ENCODE measurements at places on chromosomes 1 and 21.

GRCh38 chr1:113732802-113733201 is 26.5 kb downstream of the PHTF1 start:
- DNase-seq = no peak

DNA sequence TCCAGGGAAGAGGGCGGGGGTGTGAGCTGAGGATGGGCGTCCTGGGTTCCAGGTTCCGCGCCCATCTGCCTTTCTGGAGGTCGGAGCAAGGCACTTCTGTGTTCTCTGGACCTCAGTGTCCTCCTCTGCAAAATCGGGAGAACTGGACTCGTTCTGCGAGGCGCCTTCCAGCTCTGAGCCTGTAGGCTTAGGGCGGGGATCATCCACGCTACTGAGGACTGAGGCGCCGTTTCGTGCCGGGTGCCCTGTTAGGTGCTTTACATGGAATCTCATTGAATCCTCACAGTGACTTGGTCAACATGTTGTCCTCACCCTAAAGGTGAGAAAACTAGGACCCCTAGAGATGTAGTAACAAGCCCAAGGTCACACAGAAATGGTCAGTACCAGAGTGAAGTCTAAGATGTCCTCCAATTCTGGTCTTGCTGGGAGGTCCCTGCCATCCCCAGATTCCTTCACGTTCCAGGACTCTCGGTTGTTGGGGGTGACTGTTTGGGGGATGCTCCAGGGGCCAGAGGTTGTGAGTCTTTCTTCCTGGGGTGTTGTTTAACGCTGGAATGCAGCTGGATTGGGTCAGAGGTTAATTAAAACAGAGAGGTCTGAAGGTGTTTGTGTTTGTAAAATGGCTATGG is 677 bp downstream of the PRKAA2 start:
- DNase-seq = no peak

GRCh38 chr1:219489636-219490035 is 123.3 kb downstream of the ZC3H11B start:
- no peak for DNase-seq

DNA sequence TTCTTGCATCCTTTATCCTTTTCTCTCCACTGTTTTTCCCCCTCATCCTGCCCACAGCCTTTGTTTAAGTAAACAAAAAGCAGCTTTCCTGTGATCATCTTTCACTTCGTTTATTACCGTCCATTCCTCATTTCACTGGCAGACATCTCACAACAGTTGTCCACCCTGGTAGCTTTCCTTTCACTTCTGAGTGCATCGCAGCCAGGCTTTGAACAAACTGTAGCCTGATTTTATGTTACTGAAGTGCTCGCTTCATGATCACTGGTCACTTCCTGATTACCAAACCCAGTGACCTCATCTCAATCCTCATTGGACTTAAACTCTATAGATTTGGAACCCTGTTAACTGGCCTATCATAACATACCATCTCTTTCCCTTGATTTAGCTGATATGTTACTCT is 67.7 kb downstream of the SDCCAG8 start:
- DNase-seq = no peak

GRCh38 chr1:214324896-214325800 is 44.2 kb downstream of the SMYD2 start:
- DNase-seq = no peak

DNA sequence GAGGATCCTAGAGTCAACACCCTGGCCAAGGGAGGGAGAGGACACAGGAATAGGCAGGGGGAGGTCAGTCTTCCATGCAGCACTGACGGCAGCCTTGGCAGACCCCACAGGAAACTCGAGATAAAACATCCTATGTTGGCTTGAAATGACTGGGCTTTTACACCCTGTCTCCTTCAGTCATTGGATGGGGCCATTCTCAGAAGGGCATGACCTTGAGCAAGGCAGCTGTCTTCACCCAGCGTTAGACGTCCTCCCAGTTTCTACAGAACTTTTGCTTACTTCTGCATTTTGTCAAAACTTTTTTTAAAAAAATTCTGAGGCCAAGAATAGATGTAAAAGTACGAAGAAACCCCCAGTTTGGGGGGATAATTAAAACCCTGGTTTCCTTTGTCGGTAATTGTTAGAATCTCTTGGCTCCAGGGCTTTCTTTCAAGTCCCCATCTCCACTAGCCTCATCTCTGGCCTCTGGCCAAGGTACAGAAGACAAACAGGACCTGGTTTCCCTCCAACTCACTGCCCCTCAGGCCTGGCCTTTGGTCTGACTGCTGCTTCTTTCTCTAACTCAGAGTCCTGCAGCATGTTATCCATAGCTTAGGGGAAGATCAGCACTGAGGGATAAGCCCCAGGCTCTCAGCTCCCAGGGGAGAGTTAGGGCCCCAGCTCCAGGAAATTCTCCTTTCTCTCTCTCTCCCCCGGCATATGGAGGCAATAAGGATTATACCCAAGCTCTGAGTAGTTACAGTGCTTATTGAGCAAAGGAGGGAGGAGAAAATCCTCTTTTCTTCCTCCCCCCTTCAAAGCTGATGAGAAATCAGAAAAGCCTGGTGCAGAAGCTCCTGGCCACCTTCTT is 51.6 kb upstream of the KCND3 start:
- no peak for DNase-seq

DNA sequence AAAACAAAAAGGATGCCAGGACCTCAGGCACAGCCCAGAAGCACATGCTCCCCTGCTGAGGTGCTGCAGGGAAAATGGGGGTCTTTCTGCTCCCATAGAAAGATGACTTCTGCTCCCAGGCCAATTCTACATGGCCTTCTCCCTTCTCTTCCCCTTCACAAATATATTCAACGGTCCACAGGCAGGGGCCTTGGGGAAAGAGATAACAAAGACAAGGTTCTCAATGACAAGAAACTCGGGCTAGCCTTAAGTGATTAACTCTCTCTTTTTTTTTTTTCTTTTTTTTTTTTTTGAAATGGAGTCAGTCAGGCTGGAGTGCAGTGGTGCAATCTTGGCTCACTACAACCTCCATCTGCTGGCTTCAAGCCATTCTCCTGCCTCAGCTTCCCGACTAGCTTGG is 54.2 kb downstream of the H3-3A start:
- DNase-seq = no peak

- DNase-seq = no peak
Measured at GRCh38 chr1:56867491-56867890, 12.9 kb downstream of the C8A start.

DNA sequence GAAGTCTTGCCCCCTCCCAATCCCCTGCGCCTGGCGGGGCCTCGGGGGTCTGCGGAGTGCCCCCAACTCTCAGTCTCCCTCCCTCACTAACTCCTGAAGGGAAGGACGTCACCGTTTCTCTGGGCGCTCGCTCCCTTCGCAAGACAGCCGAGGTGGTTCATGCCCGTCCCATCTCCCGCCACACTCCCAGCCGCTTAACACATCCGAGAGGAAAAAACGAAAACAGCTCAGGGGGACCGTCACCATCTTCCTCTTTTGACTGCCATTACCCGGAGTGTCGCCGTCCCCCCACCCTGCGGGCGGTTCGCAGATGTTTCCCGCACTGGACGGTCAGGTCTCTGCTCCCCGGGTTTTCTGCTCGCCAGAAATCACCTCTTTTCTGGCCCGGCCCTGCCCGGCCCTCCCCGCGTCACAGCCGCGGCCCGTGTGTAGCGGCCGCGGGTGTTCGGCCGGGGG is 532 bp downstream of the ERO1B start:
- peak; percentile 13 for DNase-seq

GRCh38 chr1:213828867-213829266 is 158.9 kb upstream of the PROX1 start:
- no peak for DNase-seq

DNA sequence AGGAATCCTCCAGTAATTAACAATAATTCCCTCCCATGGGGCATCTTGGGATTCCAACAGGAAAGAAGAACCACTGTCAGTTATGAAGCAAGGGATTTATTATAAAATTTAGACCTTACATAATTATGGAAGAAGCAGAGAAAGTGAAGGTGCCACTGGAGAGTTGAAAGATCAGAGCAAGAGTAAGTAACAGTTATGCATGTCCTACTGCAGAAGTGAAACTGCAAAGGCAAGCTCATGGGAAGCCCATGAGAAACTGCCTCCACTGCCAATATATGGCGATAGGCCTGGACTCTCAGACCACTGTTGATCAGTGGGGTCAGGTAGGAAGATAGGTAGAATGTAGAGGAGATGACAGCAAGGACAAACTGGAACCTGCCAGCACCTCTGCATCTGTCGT is 123.6 kb upstream of the ZNF648 start:
- DNase-seq = no peak

DNA sequence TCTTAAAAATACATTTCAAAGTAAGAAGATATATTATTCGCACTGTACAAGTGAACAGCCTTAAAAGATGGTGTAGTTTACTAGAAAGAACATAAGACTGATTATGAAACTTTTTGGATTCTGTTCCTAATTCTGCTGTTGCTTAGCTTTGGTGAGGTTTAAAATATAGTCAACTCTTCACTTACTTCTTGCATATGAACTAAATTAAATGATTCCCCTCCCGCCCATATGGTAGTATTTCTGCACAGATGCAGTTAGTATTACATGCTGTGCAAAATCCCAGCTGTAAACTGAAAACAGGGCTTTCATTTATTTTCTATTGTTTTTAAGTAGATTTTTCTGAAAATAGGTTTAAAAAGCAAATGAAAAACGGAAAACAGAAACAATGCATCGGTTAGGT is 345.4 kb upstream of the NCAM2 start:
- DNase-seq = no peak

- DNase-seq = no peak
Measured at GRCh38 chr21:42650441-42651421, 2.7 kb upstream of the PDE9A start.

GRCh38 chr1:19169642-19170041 is 40.4 kb downstream of the UBR4 start:
- DNase-seq = no peak

DNA sequence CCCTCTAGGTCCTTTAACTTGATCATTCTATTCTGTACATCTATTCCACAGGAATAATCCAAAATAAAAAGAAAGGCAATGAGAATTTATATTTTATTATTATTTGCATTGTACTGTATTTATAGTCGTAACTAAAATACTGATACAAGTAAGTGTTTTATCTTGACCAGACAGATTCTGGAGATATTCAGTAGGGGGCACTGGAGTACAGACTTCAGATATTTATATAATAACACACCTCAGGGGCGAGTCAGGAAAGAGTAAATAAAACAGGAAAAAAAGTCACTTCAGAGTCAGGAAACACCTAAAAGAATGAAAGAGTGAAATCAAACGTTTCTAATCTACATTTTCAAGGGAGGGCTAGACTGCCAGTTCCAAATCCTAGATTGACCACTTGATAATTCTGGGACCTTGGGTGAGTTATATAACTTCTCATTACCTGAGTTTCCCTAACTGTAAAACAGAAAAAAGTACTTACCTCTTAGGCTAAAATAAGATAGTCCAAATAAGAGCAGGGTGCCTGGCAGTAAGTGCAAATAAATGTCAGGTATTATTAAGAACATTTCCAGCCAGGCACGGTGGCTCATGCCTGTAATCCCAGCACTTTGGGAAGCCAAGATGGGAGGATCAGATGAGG is 31.1 kb upstream of the MTF1 start:
- DNase-seq = no peak

GRCh38 chr1:62876535-62876934 is 92.6 kb downstream of the ATG4C start:
- DNase-seq = no peak

- no peak for DNase-seq
Measured at GRCh38 chr1:34165422-34165921, 442 bp upstream of the CSMD2 start.

- no peak for DNase-seq
Measured at GRCh38 chr1:35588197-35588910, 15.2 kb downstream of the TFAP2E start.

GRCh38 chr1:233673261-233673946 is 59.5 kb downstream of the KCNK1 start:
- DNase-seq = no peak

DNA sequence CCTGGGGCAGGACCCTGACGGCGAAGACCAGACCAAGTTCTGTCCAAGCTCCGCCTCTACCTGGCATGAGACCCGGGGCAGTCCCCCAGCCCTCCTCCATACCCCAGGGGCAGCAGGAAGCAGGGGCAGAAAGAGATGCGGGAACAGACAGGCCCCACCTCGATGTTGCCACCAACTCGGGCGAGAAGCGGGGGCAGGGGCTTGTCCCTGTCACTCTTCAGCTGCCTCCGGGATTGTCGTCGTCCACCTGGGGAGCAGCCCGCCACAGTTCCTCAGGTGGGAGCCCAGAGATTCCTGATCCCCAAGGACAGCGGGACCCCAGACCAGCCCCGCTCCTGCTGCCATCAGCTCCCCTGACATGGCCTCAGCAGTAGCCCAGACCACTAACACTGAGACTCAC is 54.8 kb downstream of the CHD5 start:
- DNase-seq = no peak

- no peak for DNase-seq
Measured at GRCh38 chr21:15520811-15521643, 208.8 kb upstream of the USP25 start.

- DNase-seq = no peak
Measured at GRCh38 chr1:239633432-239633831, 247.1 kb downstream of the CHRM3 start.

- no peak for DNase-seq
Measured at GRCh38 chr1:182674346-182675246, 9.8 kb downstream of the RGS8 start.

DNA sequence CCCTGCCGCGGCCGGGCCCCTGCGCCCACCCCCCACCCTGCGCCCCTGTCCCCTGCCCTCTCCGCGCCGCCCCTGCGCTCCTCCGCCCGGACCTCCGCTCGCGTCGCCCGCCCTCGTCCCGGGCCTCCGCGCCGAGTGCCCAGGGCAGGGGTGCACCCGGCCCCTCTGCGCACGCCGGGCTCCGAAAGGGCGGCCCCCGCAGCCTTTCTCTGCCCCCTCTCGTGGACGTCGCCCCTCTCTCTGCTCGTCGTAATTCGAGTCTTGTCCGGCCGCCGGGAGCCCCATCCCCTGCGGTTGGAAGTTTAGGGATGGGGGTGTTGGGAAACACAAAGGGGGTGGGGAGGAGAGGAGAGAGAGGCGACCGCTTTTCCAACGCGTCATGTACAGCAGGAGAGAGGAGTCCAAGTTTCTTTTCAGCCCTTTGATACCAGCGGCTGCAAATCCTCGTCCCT is 407 bp downstream of the GALNT2 start:
- DNase-seq = no peak

DNA sequence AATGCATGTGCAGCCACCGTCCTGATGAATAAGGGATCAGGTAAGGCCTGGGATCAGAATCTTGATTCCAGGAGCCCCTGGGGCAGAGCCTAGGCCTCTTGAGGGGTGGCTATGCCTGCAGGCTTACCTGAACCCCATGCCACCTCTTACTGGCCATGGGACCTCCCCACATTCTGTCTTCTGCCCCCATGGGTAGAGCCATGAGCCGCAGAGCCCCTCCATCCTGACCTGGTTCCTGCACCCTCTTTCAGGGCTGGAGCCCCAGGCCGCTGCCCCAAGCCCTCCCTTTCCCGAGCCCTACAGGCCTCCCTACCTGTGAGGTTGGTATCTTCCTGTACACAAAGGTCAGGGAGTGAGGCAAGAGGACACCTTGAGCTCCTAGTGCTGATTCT is 120.8 kb downstream of the DMRTB1 start:
- no peak for DNase-seq

- DNase-seq = no peak
Measured at GRCh38 chr1:21620496-21620895, 48.7 kb downstream of the RAP1GAP start.

GRCh38 chr1:201708085-201708512 is 120.9 kb upstream of the IPO9 start:
- no peak for DNase-seq
